ENCODE measurements at places on chromosomes 1 and 21. TPM values are rescaled to one million over a fixed set of nuclear protein-coding genes. Genes with fewer than 3 reads are reported as not detected.

The PPIAL4G gene
- not detected for total RNA-seq

The CASQ2 gene
- total RNA-seq = 82.4 TPM

The AMY1B gene
- total RNA-seq = not detected

The OR10Z1 gene
- total RNA-seq = not detected

The TNFRSF1B gene
- total RNA-seq = 29.5 TPM

The C1orf115 gene
- total RNA-seq = 6.7 TPM

The APOBEC4 gene
- total RNA-seq = not detected

The FAM177B gene
- not detected for total RNA-seq

Measured in gastrocnemius medialis (tissue), 4 donors.